ENCODE measurements at places on chromosomes 3 and 15. TPM values are rescaled to one million over a fixed set of nuclear protein-coding genes. Genes with fewer than 3 reads are reported as not detected.

DNA sequence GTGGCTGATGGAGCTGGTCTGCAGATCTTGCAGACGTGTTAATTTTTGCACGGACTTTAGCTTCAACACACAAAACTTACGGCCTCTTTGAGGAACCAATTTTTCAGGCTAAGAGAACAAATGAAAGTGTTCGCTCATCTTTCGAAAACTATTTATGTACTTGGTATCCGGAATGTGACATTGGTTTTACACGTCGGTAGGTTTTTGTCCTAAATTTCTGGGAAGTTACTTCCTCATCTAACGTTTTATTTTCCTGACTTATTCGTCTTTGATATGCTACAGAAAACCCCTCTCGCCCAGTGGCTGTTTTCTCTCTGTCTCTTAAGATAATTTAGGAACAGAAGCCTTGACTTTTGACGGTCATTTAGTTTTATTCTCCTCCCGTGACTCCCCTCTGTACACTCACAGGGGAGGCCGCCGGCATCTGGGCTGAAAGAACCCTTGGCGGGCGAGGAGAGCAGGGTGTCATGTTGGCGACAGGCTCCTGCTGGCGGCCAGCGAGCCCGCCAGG is 834 bp upstream of the GREM1 start:
- DNase-seq, result no peak

DNA sequence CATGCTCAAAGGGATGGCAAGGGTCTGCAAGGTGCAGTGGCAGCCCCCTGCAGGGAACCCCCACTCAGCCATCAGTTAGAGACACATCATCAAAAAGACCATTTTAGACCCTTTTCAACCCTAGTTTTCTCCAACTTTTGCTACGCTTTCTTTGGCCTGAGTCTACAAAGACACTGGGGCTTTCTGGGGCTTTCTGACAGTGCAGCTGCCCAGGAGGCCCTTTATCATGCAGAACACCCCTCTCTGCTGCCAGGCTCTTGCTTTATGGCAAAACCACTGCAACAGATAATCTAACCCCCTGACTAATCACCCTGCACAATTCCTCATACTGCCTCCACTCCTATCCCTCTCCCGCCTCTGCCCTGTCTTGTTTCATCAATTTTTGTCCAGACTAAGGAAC is 2.4 kb downstream of the NMNAT3 start:
- no peak for DNase-seq

- DNase-seq, result no peak
Observed at GRCh38 chr3:97932387-97932801, 39.8 kb downstream of the RIOX2 start.

DNA sequence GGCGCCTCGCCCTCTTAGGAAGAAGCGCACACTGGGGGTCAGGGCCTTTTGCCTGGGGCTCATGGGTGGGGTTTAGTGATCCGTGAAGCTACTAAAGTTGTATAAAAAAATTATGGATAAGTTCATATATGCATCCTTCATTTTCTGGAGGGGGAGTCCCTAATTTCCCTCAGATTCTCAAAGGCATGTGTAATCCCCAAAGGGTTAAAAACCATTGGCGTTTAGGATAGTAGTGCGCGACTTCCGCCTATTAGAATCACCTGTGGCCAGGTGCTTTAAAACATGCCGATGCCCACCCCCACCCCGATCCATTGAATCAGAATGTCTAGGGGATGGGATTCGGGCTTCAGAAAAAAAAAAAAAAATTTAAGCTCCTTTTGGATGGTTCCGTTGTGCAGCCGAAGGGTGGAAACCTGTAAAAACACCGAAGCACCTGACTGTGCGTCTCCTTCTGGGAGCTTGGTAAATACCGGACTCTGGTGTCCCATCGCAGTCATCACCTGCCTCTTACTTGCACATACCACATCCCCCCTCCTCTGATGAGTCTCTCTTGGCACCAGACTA is 570 bp downstream of the APH1B start:
- no peak for DNase-seq

The SATB1 gene
- total RNA-seq, result 233 TPM

The ARHGAP31 gene
- total RNA-seq, result 8.3 TPM

DNA sequence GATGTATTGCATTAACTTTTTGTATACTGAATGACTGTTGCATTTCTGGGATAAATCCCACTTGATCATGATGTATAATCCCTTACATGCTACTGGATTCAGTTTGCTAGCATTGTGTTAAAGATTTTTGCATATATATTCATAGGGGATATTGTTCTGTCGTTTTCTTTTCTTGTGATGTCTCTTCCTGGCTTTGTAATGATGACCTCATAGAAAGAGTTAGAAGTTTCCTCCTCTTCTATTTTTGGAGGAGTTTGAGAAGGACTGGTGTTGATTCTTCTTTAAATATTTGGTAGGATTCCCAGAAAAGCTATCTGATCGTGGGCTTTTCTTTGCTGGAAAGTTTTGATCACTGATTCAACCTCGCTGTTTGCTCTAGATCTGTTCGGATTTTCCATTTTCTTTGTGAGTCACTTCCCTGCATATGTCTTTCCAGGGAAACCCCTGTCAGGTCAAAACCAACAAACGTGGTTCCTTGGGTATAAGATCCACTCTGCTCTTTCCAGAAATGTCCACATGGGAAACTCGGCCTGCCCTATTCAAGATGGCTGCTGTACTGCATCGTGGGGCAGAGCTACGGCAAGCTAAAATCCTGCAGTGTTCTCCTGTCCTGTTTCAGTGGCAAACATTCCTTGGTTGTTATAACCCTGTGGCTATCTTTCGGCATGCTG is 120.4 kb downstream of the GABRG3 start:
- no peak for DNase-seq
